NCI-H2107 (cell line): ENCODE measurements at places on chromosomes 7 and 10.

DNA sequence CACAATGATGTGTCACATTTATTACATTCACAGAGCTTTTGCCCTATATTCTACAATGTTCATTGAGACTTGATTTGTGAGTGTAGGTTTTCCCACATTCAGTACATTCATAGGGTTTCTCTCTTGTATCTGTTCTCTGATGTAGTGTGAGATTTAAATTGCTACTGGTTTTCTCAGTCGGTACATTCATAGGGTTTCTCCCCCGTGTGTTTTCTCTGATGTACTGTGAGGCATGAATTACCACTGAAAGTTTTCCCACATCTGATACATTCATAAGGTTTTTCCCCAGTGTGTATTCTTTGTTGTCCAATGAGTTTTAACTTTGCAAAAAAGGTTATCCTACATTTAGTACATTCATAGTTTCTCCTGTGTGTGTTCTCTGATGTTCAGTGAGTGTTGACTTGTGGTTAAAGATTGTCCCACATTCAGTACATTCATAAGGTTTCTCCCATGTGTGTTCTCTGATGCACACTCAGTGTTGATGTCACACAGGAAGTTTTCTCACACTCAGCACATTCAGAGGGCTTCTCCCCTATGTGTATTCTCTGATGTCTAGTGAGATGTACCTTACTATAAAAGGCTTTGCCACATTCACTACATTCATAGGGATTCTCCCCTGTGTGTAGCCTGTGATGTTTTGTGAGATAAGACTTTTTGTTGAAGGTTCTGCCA lies 63.0 kb downstream of the ZNF248 start:
- no peak for DNase-seq

DNA sequence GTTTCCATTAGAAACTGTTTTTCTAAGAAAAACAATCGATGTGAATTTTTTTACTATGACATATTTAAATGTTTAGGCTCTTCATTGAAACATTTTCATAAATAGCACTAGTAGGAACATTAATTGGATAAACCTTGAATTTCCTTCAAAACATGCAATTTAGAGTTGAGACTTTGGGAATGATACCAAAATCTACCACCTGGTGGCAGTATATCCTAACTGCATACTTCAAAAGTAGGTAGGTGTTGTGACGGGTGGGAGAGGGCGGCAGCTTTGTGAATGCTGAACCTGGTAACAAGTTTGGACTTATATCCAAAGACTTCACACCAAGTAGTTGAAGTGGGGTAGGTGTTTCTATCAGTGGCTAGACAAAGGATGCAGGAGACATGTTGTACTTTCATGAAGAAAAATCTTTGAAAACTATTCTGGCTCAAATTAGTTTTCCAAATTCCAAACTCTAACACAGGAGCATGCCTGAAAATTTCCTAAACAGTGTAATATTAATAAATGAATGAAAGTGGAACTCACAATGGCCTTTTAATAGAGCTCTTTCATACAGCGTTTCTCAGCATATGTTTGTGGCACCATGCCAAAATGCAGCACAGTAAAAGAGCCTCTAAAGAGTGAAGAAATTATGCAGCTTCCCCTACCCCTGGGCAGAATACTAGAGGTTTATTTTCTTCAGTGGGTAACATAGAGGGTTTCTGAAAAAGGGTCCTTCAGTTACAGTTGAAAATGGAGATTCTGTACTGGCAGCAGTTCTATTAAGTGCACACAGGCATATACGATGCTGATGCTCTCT lies 201.0 kb upstream of the TPK1 start:
- DNase-seq, result peak; percentile 27

DNA sequence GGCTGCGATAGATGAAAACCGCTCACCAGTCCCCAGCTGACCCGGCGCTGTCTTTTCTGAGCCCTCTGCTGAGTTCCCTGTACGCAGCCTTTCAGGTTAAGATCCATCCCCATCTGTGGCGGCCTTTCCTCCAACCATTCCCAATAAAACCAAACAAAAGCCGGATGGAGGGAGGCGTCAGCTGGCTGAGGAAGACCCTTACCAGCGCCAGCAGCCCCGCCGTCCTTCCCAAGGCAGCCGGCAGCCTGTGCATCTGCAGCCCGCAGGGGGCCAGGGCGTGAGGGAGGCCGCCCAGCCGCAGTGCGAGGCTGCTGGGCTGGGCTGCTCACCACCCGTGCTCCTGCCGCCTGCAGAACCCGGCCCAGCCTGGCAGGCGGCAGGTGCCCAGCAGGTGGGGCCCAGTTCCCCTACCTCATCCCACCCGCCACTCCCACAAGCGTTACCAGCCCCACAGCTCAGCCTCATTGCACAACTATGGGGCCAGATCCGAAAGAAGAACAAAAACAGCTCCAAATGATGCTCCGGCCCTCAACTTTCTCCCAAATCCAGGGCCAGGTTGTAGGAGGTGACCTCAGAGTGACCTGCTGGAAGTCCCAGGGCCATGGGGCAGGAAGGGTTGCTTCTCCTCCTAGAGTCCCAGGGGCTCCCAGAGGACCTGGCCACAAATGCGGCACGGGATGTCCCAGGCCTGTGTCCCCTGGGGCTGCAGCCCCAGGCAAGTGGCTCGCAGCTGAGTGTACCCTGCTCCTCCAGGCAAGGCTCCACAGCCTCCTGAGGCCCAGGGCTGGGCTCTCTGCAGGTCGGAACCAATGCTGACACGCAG lies 23.8 kb downstream of the PAPOLB start:
- peak; percentile 17 for DNase-seq

DNA sequence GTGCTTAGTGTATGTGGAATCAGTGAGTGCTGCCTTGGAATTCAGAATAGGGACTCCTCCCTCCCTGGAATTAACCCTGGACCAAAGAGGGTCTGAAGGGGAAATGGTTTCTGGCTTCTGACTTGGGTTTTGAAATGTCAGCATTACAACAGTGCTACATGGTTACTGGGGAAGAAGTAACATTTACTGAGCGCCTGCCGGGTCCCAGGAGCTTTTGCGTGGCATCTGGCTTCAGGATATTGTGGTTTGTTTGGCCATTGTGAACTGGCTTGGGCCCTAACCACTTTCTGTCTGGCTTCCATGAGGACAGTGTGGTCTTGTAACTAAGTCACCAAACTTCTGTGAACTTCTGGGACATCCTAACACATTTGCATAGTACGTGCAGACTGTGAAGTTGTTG lies 21.3 kb downstream of the TSPAN15 start:
- DNase-seq, result no peak

DNA sequence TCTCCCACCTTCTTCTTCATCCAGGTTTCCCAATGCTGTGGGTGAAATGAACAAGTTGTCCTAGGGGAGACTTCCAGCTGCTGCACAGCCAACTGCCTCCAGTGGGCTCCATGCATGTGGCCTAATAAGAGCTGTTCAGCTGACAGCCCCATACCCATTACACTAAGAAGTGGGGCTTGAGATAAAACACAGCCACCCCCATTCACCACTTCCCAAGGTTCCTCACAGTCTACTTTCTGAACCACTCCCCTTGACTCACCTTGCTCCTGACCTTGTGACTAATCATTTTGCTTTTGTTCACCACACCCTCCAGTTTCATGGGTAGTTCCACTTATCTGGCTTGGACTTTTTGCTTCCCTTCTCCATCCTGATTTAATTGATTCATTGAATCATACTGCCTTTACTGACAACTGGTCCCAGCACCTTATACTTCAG lies 119.3 kb downstream of the CABCOCO1 start:
- no peak for DNase-seq
